ENCODE measurements at places on chromosomes 16 and 17.

- no peak for DNase-seq
These were observed 41.4 kb downstream of the SMG6 start for GRCh38 chr17:2262135-2262587.

DNA sequence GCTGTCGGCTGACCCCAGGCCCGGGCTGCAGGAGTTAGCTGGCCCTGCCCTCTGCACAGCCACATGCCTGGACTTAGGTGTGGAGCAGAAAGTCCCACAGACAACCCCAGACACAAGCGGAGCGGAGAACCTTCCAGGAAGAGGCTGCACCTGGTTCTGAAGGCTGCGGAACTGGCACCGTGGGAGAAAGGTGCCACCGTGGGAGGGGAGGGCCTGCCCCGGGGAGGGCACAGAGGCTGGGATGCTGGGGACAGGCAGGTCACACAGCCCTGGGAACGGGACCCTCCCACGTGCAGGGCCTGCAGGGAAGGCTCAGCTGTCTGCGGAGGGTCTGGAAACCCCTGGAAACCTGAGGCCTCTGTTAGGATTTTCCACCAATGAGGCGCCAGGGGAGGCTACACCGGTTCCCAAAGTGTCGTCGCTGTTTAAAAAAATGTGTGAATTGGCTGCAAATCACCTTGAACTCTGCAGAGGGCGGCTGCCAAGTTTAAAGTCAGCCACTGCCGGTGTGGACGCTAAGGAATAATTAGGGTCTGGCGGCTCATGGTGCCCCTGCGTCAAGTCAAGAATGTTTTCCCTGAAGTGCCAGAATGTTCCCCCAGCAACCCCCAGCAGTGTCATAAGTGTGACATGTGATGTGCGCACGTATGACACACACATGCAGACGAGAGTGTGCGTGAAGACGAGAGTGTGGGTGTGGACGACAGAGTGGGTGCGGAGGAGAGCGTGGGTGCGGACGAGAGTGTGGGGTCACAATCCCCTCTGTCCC lies 50.9 kb upstream of the PABPN1L start:
- no peak for DNase-seq

GRCh38 chr17:73551759-73552158 lies 92.5 kb downstream of the SDK2 start:
- DNase-seq = no peak

GRCh38 chr17:59371416-59372100 lies 40.1 kb downstream of the YPEL2 start:
- DNase-seq = no peak
